ENCODE measurements at places on chromosomes 2 and 18. TPM values are rescaled to one million over a fixed set of nuclear protein-coding genes. Genes with fewer than 3 reads are reported as not detected.

The LYG2 gene
- total RNA-seq: not detected

The COL4A3 gene
- not detected for total RNA-seq

The C1QL2 gene
- total RNA-seq: not detected

The MOCOS gene
- total RNA-seq: not detected

The DNAJC5G gene
- not detected for total RNA-seq

The REG1A gene
- not detected for total RNA-seq

GRCh38 chr2:65778137-65778536, 345.7 kb upstream of the SPRED2 start:
- no peak for DNase-seq

DNA sequence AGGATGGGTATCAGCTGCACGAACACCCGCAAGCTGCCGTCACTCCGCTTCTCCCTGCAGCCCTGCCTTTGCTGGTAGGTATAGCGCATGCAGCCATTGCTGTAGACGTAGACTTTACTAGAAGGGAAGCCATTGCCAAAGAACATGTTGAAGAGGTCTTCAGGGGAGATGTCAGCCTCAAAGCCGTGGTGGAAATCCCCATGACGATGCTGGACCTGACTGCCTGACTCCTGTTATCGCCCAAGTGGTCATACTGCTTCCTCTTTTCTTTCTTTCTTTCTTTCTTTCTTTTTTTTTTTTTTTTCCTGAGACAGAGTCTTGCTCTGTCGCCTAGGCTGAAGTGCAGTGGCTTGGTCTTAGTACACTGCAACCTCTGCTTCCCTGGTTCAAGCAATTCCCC, 68.7 kb upstream of the SPRED2 start:
- DNase-seq: no peak

- DNase-seq: no peak
Measured at GRCh38 chr2:227848586-227848985, 22.8 kb upstream of the DAW1 start.

DNA sequence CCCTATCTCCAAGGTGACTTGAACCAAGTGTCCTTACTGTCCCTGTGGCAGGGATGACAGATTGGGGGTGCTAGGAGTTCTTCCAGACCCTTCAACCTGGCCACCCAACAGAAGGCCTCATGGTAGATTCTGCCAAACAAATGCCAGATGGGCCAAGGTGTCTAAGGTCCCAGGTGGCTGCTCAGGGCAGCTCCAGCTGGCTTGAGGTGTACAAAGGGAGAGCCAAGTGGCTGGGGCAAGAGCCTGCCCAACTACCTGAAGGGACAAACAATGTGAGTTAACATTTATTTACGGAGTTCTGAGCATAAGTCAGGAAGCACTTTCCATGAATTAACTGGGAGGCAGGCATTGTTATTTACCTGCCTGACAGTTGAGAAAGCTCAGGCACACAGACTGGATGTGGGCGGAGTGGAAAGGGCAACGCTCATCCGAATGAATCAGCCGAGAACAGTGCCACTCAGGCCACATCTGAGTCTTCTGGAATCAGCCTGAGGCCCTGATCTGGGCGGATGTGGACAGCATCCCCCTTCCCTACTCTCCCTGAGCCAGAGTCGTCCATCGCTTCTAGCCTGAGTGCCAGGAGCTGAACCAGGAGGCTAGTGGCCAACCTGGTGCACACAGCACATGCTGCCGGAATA, 4.4 kb upstream of the KCNIP3 start:
- no peak for DNase-seq

DNA sequence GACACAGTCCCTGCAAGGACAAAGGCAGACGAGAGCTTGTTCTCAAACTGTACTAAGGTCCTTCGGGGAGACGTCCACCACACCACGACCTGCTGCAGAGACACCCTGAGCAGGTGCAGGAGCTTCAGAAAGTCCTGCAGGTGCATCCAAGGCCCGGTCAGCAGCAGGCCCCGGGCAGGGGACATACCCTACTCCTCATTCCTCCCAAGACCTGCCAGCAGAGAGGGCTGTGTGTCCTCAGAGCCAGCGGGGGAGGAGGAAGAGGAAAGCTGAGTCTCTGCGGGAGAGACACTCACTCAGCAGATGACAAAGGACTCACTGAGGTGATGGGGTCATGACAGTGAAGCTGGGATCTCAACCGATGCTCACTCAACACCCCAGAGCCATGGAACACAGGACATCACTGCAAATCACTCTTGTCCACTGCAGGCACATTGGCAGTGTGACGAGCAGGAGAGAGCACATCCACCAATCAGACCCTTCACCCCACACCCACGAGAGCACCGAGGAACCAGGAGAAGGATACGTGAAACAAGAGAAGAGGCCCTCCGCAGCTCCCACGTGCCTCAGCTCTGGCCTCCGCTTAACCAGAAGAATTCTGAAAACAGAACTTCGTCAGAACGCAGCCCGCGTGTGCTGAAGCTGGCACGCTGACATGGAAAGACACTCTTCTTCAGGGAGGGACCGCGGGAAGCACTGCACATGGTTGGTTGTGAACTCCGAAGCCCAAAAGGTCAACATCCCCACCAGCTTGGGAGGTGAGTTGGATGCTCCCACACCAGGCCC, 9.3 kb downstream of the HDAC4 start:
- DNase-seq: no peak

Data from naive thymus-derived CD4-positive, alpha-beta T cell (primary cell).